ENCODE measurements at places on chromosomes 3 and 15. TPM values are rescaled to one million over a fixed set of nuclear protein-coding genes. Genes with fewer than 3 reads are reported as not detected.

Gene C3orf33
- 1.1 TPM for total RNA-seq

Gene CD200
- total RNA-seq = 4.0 TPM

Gene IGSF11
- 1.2 TPM for total RNA-seq

Gene ALDH1L1
- not detected for total RNA-seq

Gene B3GNT5
- total RNA-seq = 0.71 TPM

Gene CSPG5
- 0.40 TPM for total RNA-seq

Gene TIMMDC1
- 67.1 TPM for total RNA-seq
